ENCODE measurements at places on chromosomes 11 and 22. TPM values are rescaled to one million over a fixed set of nuclear protein-coding genes. Genes with fewer than 3 reads are reported as not detected.

Gene NOX4
- total RNA-seq, result 11.4 TPM

Gene PHF21B
- 0.28 TPM for total RNA-seq

Gene SMIM38
- 3.9 TPM for total RNA-seq

Gene PLEKHB1
- 57.6 TPM for total RNA-seq

Gene FIBIN
- 29.1 TPM for total RNA-seq

Gene ABTB2
- 2.5 TPM for total RNA-seq

Gene CDK2AP2
- total RNA-seq, result 19.3 TPM

Gene DCHS1
- total RNA-seq, result 57.1 TPM

Gene MGAT3
- 0.99 TPM for total RNA-seq

Gene APOL6
- 15.8 TPM for total RNA-seq

Gene POU2AF2
- not detected for total RNA-seq

Gene ACER3
- 5.6 TPM for total RNA-seq

Gene HYLS1
- 6.1 TPM for total RNA-seq

Gene PHLDB1
- 126 TPM for total RNA-seq

Gene PKDREJ
- total RNA-seq, result 0.36 TPM

Gene MAPK11
- total RNA-seq, result 0.82 TPM

Gene UPK3A
- not detected for total RNA-seq

Gene SLC25A45
- total RNA-seq, result 8.9 TPM

Gene RAB36
- total RNA-seq, result 2.5 TPM

Gene NLRP10
- not detected for total RNA-seq

Gene TMEM179B
- total RNA-seq, result 47.1 TPM

Gene TMEM191C
- total RNA-seq, result 0.27 TPM

Gene OSBP
- total RNA-seq, result 27.5 TPM

Gene CATSPERZ
- not detected for total RNA-seq

Gene HORMAD2
- not detected for total RNA-seq

Gene LMO2
- total RNA-seq, result 12.7 TPM

Gene SLC17A6
- total RNA-seq, result not detected

Gene MIEF1
- 14.3 TPM for total RNA-seq

Gene OR51B4
- not detected for total RNA-seq

Gene IL17REL
- not detected for total RNA-seq

Gene MAML2
- 11.8 TPM for total RNA-seq

Gene RBM4
- 76.5 TPM for total RNA-seq

Gene TRPM5
- not detected for total RNA-seq

Gene TYR
- total RNA-seq, result not detected

Gene C11orf21
- total RNA-seq, result 0.71 TPM

Gene MRGPRF
- total RNA-seq, result 263 TPM

Gene BATF2
- total RNA-seq, result 1.8 TPM

Gene TLCD5
- 4.1 TPM for total RNA-seq

Gene GLYATL2
- total RNA-seq, result not detected

Gene LUZP2
- 0.16 TPM for total RNA-seq

Gene BLID
- total RNA-seq, result 1.9 TPM

Gene JHY
- 8.9 TPM for total RNA-seq

Gene C11orf97
- not detected for total RNA-seq

Gene RNF26
- 9.8 TPM for total RNA-seq

Gene PATE4
- total RNA-seq, result not detected

Gene RAB3IL1
- total RNA-seq, result 21.2 TPM

Gene P2RY6
- total RNA-seq, result 2.5 TPM

Gene MAJIN
- total RNA-seq, result not detected

Gene MRGPRX3
- total RNA-seq, result not detected

Gene GVQW3
- total RNA-seq, result 1.8 TPM

Gene ACRV1
- not detected for total RNA-seq

Gene CYTH4
- 7.2 TPM for total RNA-seq

Gene GPHA2
- 2.9 TPM for total RNA-seq

All from sigmoid colon (tissue), 7 donors.